Neural crest cell (in vitro differentiated cells): ENCODE measurements at places on chromosomes 3 and 15.

- no peak for DNase-seq
These were observed 199.3 kb upstream of the BCL6 start for GRCh38 chr3:187944390-187945179.

DNA sequence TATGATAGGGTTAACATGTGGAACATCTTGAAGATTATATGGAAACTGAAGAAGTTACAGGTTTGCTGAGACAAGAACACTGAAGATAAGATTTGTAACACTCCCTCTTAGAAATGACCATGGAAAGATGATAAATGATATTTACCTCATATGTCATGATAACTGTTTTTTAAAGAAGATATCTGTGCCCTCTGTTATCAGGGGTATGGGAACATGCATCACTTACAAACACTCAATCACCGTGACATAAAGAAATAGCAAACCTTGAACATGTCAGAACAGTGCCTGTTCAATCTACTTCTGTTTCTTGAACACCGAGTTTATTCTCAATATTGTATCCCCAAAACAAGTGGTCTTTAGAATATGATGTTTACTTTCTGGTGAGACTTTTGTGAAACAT lies 149.4 kb downstream of the ROBO2 start:
- DNase-seq = no peak

- no peak for DNase-seq
These were observed 60.8 kb upstream of the UMPS start for GRCh38 chr3:124669470-124669869.

GRCh38 chr15:44035781-44036699 lies 159.0 kb downstream of the FRMD5 start:
- no peak for DNase-seq

GRCh38 chr15:51878446-51879386 lies 49.3 kb downstream of the TMOD3 start:
- DNase-seq = no peak
